ENCODE measurements at places on chromosomes 1 and 21.
A peak's percentile ranks its signal among the peaks of the same experiment; 100 is the strongest.

DNA sequence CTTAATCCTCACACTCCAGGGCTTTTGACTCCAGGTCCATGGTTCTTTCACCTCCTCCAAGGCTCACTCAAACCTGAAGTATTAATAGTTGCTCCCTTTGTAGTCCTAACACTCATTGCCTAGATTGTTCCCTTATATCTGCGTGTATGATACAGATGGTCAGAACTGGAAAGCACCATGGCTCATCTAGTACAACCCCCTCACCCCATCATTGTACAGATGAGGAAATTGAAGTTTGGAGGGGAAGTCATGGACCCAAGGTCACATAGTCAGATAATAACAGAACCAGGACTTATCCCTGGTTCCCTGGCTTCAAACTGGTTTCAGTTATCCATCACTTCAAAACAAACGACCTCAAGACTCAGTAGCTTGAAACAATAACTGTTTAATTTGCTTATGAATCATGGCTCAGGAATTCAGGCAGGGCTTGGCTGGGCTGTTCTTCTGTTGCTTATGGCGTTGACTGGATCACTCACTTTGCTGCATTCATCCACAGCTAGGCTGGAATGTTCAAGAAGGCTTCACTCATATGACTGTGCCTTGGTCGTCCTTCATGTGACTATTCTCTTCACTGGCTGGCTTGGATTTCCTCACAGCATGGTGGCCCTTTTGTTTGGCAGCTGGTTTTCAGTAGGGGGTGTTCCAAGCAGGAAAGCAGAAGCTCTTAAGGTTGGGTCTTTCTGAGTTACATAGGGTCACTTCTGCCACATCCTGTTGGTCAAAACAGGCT is 5.0 kb downstream of the NOS1AP start:
- DNase-seq: no peak

GRCh38 chr1:183632964-183633363 is 2.6 kb downstream of the ARPC5 start:
- no peak for DNase-seq

- no peak for DNase-seq
These were observed 14.8 kb upstream of the SLC45A1 start for GRCh38 chr1:8303141-8303540.

- no peak for DNase-seq
These were observed 37.4 kb downstream of the UBE4B start for GRCh38 chr1:10070206-10070605.

DNA sequence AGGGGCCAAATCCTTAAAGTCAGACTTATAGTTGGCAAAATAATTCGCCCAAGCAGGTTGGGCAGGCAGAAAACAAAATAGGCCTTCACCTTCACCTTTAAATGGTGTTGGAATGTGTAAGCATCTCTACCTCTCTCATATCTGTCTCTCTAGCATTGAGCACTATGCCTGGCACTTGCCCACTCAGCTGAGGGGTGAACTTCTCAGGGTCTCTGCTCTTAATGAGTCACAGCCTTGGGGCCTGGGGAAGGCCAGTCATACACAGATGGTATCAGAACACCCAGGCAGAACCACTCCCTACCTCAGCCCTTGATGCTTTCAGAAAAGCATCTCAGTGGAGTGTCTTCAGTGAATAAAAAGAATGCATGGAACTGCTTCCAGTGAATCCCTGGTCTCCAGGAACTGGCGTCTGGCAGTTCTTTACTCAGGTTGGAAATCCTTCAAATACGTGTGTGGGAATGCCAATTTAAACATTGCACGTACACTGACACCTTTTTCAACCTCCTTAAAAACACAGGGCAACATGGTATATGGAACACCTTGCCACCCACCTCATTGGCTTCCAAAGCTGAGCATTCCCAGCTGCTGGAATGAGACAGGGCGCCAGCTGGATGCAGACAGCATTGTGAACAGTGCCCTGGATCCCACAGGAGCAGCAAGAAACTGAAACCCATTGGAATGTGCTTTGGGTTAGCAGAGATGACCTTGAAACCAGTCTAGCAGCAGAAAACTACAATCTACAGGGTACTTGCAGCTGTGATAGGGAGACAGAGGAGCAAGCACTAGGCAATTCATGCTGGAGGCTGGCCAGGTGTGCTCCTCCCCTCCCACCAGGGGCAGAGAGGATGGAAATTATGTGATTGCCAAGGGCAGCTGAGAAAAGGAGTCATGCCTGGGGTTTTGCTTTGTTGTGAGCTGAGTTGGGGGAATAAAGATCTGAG is 30.0 kb downstream of the ZNF697 start:
- DNase-seq: peak; percentile 41

GRCh38 chr1:95321531-95321930 is 87.5 kb downstream of the RWDD3 start:
- no peak for DNase-seq

- no peak for DNase-seq
These were observed 24.8 kb upstream of the USH2A start for GRCh38 chr1:216448011-216448510.

GRCh38 chr1:100539836-100540536 is 2.0 kb downstream of the GPR88 start:
- DNase-seq: no peak

DNA sequence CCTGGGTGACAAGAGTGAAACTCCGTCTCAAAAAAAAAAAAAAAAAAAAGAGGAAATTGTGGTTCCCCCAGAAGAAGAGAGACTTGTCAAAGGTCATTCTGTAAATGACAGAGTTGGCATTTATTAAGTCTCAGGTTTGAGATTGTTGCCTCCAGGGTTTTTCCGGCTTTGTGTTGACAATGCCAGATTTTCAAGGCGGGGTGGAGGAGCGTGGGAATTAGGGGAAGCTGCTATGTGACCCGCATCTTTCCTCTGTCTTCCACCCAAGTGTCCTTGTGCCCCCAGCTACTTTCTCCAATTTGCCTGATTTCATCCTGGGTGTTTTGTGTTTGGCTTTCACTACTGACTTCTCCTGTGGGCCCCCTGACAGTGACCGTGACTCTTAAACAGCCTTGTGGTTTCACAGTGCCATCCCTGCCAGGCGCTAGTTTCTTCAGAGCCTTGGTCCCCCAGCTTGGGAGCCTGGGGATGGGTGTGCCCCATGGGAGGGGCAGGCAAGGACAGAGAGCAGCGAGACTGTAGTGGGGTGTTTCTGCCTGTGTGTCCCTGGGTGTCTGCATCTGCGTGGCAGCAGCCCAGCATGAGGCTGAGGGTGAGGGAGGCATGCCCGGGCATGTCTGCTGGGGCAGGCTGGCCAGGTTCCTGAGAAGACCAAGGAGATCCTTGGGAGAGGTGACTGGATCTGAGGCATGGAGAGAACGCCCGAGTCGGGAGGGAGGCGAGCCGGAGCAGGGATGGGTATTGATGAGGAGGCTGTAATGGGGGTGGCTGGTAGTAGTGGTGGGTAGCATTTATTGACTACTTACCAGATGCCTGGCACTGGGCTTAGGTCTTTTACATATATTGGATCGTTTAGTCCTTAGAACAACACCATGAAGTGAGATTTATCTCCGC is 46.3 kb downstream of the IER5 start:
- DNase-seq: peak; percentile 71

- DNase-seq: no peak
These were observed 9.2 kb upstream of the ITPKB start for GRCh38 chr1:226748306-226748705.

- no peak for DNase-seq
These were observed at the start of gene IFNGR2 for GRCh38 chr21:33403128-33403785. IFNGR2 (plus strand) TSS chr21:33403413; CDS start chr21:33403544, 131 bp downstream.

DNA sequence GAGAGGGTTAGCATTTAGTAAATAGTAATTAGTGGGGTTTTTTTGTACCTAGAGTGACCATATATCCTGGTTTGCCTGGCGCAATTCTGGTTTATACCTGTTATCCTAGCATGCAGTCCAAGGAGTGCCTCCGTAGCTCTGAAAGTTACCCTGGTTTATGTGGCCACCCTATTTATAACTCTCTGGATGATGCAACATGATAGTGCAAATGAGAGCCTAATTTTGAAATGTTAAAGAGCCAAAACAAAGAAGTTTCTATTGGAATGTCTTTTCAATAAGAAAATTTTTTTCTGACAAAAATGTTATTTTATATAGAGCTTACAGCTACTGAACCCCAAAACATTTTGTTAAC is 5.7 kb downstream of the AHCYL1 start:
- DNase-seq: no peak

GRCh38 chr1:117113199-117113598 is 8.3 kb downstream of the TRIM45 start:
- no peak for DNase-seq

DNA sequence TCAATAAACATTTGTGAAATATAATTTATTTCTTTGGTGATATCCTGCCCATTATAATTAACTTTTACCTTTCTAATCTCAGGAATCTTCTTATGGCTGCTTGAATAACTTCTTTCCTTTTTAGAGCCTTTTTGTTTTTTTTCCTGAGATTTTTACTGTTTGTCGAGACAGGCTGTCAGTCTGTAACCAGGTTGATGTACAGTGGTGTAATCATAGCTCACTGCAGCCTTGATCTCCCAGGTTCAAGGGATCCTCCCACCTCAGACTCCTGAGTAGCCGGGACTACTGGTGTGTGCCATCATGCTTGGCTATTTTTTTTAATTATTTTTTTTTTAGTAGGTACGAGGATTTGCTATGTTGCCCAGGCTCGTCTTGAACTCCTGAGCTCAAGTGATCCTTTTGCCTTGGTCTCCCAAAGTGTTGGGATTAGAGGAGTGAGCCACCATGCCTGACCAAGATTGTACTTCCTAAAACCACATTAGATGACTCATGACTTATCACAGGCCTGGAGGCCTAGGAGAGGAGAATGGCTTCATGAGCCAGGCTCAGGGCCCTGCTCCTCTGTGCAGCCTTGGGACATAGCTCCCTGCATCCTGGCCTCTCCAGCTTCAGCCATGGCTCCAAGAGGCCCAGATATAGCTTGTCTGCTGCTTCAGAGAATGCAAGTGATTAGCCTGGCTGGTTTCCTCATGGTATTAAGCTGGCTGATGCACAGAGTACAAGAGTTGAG is 48.6 kb downstream of the CTH start:
- DNase-seq: no peak

- DNase-seq: no peak
These were observed 51.6 kb upstream of the ITPKB start for GRCh38 chr1:226790545-226791181.

DNA sequence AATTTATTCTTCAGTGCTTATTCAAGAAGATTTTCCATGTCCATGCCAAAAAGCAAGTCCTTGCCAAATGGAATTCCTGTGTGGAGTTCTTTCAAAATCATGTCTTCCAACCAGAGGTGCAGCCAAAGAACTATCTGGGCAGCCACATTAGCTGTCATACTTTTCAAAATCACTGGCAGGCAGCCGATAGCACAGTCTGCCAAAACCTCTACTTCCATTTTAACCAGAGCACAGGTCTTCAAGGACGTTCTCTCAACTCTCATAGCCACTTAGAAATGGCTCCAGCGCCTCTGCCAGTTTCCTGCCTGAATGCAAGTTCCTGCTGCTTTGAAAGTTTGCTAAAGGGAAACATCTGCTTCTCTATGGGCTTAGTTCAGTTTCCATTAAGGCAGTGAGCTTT is 975.7 kb upstream of the ADGRL4 start:
- peak; percentile 73 for DNase-seq

DNA sequence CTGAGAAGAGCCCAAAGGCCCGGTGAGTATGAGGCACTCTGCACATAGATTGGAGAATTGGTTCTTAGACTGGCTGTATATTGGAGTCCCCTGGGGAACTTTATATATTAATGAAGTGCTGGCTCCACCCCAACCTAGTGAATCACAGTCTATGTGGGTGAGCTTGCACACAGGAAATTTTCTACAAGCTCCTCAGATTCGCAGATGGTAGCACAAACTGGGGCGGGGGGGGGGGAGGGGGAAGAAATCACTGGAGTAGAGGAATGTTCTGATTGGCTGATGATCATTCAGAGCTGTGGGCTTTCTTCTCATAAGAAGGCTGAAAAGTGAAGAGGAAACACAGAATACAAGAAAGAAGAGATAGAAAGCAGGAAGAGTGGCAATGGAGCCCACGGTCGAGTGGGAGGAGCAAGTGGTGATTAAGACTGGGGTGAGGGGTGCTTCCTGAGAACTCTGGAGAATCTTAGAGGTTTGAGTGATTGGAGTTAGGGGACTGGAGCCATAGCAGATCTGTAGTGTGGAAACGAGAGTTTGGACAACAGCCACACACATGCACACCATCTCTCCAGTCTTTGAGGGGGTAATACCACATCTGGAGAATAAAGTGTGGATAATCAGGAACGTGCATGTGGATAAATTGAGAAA is 465.9 kb upstream of the DAB1 start:
- peak; percentile 18 for DNase-seq

DNA sequence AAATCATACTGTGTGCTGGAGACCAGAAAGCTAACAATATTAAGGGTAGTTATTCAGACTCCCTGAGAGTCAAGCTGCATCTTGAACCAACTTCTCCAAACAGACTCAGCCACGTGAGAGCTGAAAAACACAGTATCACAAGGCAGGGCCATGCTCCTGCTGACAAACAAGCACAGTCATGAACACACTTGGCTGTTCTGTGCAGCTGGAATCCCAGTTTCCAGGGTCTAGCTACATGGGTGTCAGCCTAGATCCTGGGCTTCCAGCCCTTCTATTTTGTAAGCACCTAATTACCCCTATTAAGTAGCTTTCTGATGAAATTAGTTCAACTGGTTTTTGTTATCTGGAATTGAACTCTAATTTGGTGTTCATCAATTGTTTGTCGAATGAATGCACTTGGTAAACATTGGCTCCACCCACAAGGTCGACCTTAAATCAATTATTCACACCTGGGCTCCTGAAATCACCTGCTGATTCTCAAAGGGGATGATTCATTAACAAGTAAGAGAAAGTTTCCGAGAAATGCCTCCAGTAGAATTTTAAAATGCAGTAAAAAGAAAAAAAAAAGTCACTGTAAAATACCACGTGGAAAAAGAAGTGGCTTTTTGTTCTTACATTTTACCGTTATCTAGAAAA is 179.3 kb downstream of the ZC3H11B start:
- DNase-seq: no peak

GRCh38 chr1:2985067-2985561 is 36.2 kb upstream of the ACTRT2 start:
- no peak for DNase-seq

- DNase-seq: peak; percentile 68
These were observed 17.1 kb downstream of the ZP4 start for GRCh38 chr1:237873487-237874211.

DNA sequence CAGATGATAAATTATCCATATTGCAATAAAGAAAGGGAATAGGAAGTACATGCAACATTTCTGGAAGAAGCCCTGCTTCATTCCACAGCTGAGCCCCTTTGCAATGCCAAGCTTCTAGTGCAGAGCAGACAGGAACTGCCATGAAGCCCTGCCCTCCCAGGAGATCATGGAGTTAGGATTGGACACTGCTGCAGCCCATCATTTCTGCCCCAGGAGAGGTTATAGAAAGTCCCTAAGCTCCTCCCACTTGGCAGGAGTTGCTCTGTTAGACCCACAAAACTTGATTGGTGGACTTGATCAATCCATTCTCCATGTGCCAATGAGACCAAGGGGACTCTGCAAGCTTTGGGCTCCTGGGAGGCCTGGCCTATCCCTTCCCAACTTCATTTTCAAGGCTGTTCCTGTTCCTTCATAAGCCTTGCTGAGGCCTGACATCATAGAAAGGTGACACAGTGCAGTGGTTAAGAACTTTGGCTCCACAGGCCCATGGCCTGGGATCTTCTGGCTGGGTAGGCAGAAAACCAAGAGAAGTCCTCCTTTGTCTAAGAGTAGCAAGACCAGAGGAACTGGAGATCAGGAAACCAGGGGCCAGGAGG is 1.3 kb upstream of the LAPTM5 start:
- DNase-seq: no peak

- no peak for DNase-seq
These were observed 98.9 kb downstream of the DMRTB1 start for GRCh38 chr1:53557830-53558738.

All from skeletal muscle cell (primary cell).